Stimulated activated CD4-positive, alpha-beta T cell treated with anti-CD3 and anti-CD28 coated beads, Interleukin-4, amount 100 ng/mL, for 4 hours (primary cell): ENCODE measurements at places on chromosomes 7 and 10.

DNA sequence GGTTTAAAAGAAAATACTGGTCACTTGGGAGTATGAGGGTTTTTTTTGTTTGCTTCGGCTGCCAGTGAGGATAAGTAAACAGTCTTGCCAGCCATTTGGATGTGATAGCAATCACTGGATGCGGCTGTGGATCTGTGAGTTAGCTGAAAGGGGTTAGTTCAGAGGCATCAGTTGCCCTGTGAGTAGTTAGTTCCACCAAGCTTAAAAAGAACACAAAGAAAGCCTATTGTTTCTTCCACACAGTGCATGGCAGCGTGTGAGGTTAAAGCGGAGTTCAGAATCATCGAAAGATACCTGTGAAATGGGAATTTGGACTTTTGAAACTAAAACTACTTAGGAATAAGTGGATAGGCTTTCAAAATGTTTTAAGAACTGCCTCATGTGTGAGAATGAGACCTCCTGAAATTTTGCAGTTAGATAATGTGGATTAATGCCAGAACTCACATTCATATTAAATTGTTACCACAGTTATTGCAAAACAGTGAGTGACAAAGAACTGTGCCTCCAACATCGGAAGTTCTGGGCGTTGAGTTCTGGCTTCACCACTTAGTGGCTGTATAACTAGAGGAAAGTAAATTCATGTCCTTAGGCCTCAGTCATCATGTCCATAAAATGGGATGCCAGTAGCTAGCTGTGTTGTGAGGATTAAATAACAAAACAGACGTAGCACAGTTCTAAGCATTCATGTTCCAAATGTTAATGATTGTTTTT, 31.3 kb downstream of the KIAA1217 start:
- DNase-seq = no peak

DNA sequence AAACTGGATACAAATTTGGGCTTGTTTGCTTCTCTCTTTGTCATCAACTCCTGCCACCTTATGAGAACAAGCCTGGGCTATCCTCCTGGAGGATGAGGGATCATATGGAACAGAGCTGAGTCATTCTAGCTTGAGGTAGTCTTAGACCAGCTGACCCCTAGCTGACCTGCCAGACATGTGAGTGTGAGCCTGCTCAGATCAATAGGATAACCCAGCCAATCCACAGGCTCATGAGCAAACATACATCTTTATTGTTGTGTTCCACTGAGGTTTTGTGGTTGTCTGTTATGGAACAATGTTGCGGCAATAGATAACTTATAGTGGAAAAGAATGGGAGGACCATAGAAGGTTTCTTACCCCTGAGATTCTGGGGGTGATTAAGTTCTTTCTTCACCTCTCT, 54.5 kb upstream of the FAM180A start:
- no peak for DNase-seq

DNA sequence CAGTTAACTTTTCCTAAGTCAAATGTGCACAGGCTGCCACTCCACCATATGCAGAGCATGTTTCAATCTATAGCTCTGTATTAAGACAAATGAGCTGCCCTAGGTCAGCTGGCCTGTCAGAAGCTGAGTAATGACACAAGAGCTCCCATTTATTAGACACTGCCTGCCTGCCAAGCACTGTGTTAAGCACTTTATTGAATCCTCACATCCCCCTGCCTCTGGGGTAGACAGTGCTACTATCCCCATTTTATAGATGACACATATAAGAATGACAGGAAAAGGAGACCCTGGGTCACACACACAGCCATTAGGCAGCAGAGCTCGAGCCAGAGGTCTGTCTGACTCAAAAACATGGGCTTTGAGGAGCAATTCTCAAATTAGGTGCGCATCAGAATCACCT, 179.8 kb upstream of the PDE1C start:
- DNase-seq = no peak

DNA sequence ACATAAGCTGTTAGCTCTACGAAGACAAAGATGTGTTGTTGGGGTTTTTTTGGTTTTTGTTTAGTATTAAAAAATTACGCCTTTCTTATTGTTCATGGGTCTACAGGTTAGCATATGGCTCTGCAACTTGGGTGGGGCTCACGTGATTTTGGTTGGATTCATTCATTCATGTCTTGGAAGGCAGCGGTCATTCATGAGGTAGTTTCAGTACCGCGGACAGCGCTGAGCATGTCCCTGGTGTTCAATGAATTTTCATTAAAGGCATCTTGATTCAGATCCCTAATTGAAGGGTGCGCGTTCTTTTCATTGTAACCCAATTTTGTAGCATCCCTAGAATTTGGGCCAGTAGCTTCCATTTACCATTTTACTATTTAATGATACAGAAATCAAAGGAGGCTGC, 42.9 kb upstream of the TCERG1L start:
- no peak for DNase-seq

DNA sequence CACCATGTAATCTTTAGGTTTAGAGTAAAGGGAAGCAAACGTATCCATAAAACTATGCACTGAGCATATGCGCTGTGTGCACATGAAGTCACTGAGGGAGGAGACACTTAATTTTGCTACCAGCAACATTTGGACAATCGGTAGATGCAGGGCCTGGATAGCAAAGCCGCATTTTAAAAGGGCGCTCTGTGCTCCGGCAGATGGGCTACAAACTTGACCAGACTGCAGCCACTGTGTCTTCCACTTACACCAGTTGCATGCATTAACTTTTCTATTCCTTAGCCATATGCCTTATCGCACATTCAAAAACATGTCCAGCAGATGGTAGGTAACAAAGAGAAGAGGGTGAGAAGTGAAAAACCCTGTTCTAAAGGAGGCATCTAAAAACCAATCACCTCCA, 18.3 kb downstream of the FAM171A1 start:
- DNase-seq = no peak

DNA sequence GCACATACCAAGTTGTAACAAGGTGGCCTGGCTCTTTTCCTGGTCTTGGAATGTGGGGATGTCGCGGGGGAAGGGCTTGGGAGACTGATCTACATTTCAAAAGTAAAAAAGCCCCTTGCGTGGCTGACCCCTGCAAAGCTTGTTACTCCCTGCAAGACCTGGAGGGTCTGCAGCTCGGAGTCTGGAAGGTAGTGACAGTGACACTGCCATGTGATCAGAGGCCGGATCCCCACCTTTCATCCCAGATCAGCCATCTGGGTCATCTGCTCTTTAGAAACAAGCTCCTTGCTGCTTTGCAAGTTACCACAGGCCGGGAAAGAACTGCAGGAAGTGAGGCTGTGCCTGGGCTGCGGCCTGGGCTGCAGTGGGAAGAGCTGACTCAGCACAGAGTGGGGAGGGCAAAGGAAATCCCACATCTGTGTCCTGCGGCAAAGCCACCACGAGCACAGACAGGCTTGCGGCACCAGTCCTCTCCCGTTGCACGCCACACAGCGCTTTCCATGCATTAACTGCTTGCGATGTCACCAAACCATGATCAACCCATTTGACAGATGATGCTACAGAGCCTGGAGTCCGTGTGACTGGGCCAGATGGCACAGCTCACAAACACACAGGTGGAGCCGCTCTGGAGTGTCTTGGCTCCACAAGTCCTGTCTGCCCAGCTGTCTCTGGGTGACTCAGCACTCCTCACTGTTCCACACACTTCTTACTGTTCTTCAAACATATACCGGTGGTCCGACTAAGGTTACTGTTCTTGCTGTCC, 97.7 kb downstream of the SH3PXD2A start:
- peak; percentile 48 for DNase-seq

DNA sequence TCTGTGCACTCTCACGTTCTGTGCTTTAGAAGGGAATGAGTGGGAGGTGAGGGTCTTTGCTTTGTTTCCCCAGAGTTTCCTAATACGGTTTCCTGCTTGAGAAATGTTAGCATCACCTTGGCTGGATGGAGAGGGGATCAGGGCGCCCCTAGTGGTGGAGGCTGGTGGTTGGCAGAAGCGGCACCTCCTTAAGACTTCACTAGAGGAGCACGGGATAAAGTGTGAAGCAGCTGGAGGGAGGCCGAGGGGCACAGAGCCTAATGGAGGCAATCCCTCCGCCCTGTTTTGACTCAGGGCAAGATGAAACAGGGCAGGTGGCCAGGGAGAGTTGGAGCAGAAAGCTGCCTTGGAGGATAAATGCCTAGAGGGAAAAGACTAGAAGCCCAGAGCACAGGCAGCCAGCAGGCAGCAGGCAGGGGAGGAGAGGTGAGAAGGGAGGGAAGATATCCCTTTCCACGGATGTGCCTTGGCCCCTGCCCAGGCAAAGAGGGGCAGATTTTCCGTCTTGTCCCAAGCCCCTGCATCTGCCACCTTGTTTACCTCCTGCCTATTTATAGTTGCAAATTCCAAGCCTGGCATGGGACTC, 56.0 kb upstream of the BTRC start:
- peak; percentile 53 for DNase-seq

- DNase-seq = no peak
These were observed 2.9 kb downstream of the FZD8 start for GRCh38 chr10:35639021-35639727.

- peak; percentile 17 for DNase-seq
These were observed at the start of gene VIPR2 for GRCh38 chr7:159144758-159145489. VIPR2 (minus strand) TSS chr7:159144867; CDS start chr7:159144771, 96 bp downstream.

- DNase-seq = no peak
These were observed 1155.2 kb upstream of the AUTS2 start for GRCh38 chr7:68442931-68443631.

- no peak for DNase-seq
These were observed 613.9 kb upstream of the IGFBP3 start for GRCh38 chr7:46534664-46535588.

DNA sequence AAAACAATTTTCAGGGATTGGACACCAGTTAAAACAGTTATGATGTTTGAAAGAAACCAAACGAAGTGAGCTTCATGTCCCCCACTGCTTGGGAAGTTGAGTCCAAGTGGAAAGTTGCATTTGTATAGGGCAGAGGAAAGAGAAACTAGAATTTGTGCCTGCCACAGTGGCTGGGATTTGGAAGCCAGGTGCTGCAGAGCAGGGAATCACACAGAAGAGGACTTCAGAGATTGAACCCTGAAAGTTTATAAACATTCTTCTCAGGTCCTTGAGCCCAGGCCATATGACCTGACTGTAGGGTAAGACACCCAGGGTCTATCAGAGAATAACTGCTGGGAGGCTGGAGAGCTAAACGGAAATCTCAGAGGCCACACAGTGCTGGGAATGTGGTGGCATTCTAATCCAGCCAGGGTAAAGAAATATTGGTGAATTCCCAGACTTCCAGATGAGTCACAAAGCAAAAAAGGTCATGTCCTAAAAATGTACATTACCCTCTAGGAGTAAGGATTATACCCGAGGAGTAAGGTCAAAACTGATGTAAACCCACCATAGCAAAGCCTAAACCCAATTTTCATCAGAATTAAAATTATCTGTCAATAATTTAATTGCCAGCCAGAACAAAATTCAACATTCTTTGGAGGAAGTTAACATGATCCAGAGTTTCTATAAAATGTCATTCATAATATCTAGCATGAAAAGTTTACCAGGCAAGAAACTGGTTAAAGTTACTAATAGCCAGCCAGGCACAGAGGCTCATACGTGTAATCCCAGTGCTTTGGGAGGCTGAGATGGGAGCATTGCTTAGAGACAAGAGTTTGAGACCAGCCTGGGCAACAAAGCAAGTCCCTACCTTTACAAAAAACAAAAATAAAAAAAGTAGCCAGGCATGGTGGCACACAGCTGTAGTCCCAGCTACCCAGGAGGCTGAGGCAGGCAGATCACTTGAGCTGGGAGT, 31.2 kb downstream of the TOMM7 start:
- DNase-seq = no peak

- no peak for DNase-seq
These were observed 40.2 kb upstream of the GPAM start for GRCh38 chr10:112223725-112224124.

GRCh38 chr7:107628461-107629064, 32.1 kb upstream of the SLC26A4 start:
- no peak for DNase-seq

DNA sequence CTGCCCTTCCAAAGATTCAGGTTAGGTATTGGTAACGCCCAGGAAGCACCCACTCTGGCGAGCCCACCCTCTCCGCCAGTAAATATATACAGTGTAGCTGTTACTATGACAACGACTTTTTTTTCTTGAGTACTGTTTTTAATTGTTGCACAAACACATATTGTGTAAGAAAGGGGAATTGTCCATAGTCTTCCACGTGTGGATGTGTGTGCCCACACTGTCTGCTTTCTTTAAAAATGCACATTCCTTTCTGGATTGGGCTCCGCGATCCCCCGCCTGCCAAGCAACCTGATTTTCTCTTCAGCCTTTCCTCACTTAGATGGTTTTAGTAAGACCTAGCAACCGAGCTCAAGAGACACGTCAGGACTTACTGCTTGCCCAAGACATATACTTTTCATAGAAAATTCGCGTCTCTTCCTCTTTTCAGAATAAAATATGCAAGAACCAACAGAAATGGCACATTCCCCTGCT, 247.8 kb downstream of the EBF3 start:
- DNase-seq = no peak

DNA sequence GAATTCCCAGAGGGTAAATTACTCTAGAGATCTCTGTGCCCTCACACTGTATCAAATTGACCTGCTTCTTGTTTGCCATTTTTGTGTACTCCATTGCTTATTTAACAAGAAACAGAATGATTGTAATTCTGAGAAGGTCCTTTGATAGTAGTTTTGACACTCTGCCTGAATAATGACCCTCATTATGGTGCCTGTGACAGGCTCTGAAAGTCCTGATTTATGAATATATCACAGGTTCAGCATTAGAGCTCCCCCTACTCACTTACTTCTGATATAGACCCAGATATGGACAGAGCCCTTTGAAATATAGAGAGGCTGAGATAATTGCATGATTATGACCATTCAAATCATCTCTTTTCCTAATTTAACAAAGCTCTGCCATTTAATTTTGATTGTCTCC, 465.2 kb downstream of the MDFIC start:
- DNase-seq = no peak

DNA sequence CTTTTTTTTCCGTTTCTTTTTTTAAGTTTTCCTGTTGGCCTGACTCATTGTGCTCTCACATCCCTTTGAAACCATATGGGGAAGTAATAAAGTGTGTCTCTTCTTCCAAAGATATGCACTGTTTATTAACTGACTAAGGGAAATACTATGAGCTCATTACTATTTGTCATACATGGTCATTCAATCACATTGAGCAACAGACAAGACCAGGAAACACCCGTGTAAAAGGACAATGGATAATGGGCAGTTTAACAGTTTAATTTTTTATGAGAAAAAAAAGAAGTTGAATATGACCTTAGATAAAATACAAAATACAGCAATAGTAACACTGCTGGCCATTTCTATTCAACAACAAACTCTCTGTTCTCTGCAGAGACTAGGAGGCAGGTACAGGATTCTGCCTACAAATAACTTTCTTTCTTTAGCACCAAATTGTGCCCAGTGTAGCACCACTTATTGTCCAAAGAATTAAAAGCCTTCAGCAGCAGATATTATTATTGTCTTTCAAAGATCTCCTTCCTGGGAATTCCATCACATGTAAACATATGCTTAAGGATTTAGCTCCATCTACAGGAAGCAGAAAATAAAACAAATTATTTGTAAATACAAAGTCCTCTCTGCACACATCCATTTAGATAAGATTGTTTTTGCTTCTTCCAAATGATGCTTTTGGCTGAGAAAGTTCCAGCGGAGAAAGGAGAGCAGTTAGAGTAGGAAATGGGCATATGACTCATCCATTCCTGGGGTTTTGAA, 55.0 kb upstream of the AKR1E2 start:
- DNase-seq = no peak
